ENCODE measurements at places on chromosomes 3 and 15.

- no peak for ATAC-seq
Observed at GRCh38 chr15:88269356-88270062, 13.0 kb upstream of the NTRK3 start.

DNA sequence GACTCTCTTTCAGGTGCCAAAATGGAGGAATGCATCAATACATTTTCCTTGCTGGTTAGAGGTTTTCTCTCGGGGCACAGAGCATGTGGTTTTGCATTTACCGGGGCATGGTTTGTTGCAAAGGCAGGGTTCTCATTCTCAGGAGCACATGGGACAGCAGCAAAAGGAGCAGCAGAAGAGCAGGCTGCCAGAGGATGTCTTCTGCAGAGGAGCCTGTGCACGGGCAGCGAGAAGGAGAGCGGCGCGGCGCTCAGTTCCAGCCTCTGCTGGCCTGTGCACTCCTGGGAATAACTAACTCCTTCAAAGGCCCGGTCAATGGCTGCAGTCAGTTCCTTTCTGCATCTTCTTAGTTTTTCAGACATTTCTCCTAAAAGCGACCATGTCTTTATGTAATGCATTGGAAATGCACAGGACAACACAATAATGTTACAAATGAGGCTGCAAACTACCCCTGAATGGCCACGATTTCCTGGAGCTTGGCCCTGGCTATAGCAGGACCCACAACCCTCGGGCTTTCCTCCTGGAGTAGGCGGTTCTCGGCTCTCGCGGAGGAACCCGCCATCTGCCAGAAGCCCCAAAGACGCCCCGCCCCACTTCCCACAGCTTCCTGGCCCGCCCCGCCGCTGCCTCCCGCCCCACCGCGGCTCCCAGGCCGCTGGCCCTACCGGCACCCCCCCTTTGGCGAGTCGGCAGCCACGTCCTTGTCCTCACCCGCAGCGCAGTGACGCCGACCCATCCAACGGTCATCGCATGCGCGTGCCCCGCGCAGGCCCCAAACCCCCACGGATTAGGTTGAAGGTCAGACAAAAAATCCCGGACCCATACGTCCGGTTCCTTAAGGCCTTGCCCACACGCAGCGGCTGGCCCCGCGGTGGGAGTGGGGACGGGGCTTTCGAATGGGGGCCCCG lies at the start of gene C3orf62:
C3orf62 (minus strand) TSS at position 758 of the 908 bp plus-strand sequence; CDS start at position 398, 360 bp downstream.
- ATAC-seq, result peak; percentile 88

GRCh38 chr3:15403965-15404364 lies 23.4 kb downstream of the METTL6 start:
- ATAC-seq, result no peak

- peak; percentile 15 for ATAC-seq
Observed at GRCh38 chr3:123605789-123606234, 21.0 kb upstream of the HACD2 start.

- ATAC-seq, result no peak
Observed at GRCh38 chr3:72810063-72810462, 38.2 kb downstream of the SHQ1 start.

GRCh38 chr3:42511201-42511600 lies 8.8 kb downstream of the VIPR1 start:
- no peak for ATAC-seq
